ENCODE measurements at places on chromosomes 11 and 22.

- no peak for DNase-seq
Observed at GRCh38 chr11:64489831-64490441, 101.1 kb upstream of the SLC22A12 start.

GRCh38 chr11:11464555-11464954 is 111.5 kb upstream of the CSNK2A3 start:
- no peak for DNase-seq

DNA sequence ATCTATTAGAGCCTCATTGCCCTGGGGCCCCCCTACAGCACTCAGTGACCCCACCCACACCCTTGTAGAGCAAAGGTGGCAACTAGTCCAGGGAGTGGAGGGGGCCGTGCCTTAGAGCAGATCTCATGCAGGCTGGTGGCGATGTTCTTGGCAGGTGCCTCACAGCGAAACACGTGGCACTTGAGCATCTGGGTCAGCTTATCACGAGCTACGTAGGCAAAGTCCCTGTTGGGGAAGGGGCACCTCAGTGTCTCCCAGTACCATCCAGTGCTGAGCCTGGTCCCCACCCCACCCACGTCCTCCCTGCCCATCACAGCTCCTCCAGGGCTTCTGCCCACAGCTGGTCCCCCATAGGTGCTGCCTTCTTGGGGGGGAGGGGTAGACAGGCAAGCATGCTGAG is 11.2 kb downstream of the SMPD1 start:
- DNase-seq, result no peak

GRCh38 chr11:131481971-131482370 is 111.6 kb downstream of the NTM start:
- DNase-seq, result no peak

- no peak for DNase-seq
Observed at GRCh38 chr11:1876361-1877063, 15.2 kb downstream of the PRR33 start.

- DNase-seq, result no peak
Observed at GRCh38 chr22:19176732-19177131, 1.8 kb downstream of the SLC25A1 start.

GRCh38 chr22:46829117-46829891 is 66.9 kb downstream of the TBC1D22A start:
- no peak for DNase-seq

Measured in activated gamma-delta T cell (primary cell).